AML-193 (cell line): ENCODE measurements at places on chromosomes 5 and 9.

DNA sequence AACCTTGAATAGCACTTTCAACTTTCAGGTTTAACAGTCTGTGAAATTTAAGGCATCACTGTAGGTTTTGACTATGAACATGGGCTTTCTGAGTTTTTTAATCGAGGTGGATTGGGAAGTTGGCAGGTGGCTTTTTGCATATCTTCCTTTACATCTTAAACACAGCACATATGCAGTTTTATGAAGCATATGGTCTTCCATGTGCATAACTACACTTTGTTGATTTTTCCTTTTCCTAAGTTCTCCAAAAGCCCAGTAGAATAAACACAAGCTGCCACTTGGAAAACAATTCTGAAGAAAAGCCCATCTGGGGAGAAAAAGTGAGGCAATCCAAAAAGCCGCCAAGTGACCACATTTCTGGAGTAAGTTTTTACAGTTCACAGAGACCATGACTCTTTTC, 236.5 kb upstream of the IL12B start:
- no peak for DNase-seq

DNA sequence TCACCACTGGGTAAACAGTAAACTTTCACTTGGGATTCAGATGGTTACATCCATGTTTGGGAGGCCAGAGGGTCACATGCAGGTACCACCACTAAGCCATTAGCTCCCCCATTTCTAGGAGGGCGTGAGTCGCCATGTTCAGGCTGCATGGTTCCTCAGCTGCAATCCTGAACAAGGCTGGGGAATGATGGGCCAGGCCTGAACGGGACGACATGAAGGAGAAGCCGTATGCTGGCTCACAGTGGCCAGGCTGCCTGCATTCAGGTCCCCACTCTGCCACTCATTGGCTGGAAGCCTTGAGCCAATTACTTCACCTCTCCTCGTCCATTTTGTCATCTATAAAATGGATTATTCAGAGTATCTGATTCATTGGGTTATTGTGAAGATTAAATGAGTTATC, 9.0 kb upstream of the FBP2 start:
- DNase-seq, result no peak

- no peak for DNase-seq
Observed at GRCh38 chr5:50709471-50709870, 43.0 kb downstream of the PARP8 start.

DNA sequence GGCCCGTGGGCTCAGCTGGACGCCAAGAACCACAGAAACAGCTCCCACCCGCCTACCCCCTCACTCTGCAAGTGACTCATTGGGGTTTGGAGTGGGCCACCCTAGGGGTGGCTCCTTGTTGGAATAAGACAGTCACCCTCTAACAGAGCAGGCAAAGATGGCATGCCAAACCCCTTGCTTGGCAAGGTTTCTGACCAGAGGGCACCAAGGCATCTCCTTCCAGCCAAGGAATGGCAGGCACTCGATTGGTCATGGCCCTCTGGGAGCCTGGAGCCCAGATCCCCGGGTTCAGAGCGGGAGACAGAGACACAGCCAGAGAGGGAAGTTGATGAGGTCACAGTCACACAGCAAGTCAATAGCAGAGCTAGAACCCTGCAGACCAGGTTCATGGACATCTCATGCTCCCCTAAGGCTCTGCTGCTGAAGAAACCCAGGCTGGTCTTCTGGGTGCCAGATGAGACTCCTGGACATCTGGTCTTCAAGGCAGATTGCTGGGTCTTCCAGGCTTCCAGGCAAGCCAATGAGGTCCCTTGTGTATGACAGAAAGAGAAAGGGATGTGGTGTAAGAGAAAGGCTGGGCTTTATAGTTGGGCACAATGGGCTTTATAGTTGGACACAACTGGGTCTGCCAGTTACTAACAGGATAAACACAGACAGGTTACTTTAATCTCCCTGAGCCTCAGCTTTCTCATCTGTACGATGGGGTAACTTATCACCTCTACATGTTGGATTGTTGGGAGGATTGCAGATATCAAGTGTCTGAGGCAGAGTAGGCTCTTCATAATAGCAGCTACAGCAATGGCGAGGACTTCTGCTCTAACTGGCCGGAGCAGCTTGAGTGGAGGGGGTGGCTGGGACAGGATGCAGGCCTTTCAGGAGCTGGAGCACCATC, 23.3 kb upstream of the KIF12 start:
- DNase-seq, result no peak

DNA sequence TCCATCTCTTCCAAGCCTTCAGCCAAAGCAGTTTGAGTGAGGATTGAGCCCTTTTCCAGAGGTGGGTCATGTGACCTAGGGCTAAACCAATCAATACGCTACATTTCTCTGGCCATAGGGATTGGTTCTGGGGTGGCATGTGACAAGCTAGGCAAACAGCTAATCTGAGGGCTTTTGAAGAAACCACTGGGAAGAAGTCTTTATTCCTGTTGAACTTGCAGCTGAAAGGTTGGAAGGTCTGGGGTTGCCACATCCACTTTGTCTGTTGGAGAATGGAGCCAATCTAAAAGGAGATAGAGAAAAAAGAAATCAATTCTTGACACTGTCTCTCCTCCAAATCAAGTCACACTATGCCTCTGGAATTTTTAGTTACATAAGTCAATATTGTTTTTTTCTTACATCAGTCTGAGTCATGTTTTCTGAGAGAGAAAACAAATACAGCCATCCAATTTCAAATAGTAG, 637.8 kb upstream of the WWC1 start:
- no peak for DNase-seq
